ENCODE measurements at places on chromosomes 5 and 9. TPM values are rescaled to one million over a fixed set of nuclear protein-coding genes. Genes with fewer than 3 reads are reported as not detected.

SPOCK1 gene
- total RNA-seq: not detected

PPP3R2 gene
- total RNA-seq: not detected

CFAP90 gene
- total RNA-seq: not detected

PTGER4 gene
- total RNA-seq: 45.8 TPM

IFNA4 gene
- total RNA-seq: not detected

PLAA gene
- 30.5 TPM for total RNA-seq

OR1Q1 gene
- total RNA-seq: not detected

FOXD4L4 gene
- 0.18 TPM for total RNA-seq

ENC1 gene
- total RNA-seq: 0.50 TPM

CPEB4 gene
- total RNA-seq: 10.5 TPM

SELENOP gene
- total RNA-seq: not detected

SLC23A1 gene
- total RNA-seq: 1.2 TPM

GMCL2 gene
- not detected for total RNA-seq

NEUROG1 gene
- not detected for total RNA-seq

LCNL1 gene
- not detected for total RNA-seq

NSG2 gene
- total RNA-seq: not detected

AGXT2 gene
- total RNA-seq: not detected

RALGPS1 gene
- 2.5 TPM for total RNA-seq

N4BP3 gene
- total RNA-seq: 6.1 TPM

GDA gene
- total RNA-seq: not detected

CA9 gene
- total RNA-seq: 0.50 TPM

KIF12 gene
- not detected for total RNA-seq

NEURL1B gene
- 4.2 TPM for total RNA-seq

GARNL3 gene
- 1.3 TPM for total RNA-seq

GPRIN1 gene
- total RNA-seq: 1.9 TPM

BAAT gene
- total RNA-seq: not detected

OR13C2 gene
- total RNA-seq: not detected

MEIKIN gene
- total RNA-seq: not detected

ATOSB gene
- total RNA-seq: 17.0 TPM

C9 gene
- total RNA-seq: not detected

DOCK8 gene
- 386 TPM for total RNA-seq

MARCOL gene
- total RNA-seq: not detected

GOLM1 gene
- 1.7 TPM for total RNA-seq

GRM6 gene
- total RNA-seq: not detected

ZNF474 gene
- not detected for total RNA-seq

MLANA gene
- not detected for total RNA-seq

PCDHGB5 gene
- total RNA-seq: not detected

CDH18 gene
- total RNA-seq: not detected

ENHO gene
- not detected for total RNA-seq

SPATA31D4 gene
- total RNA-seq: not detected

SHISAL2B gene
- not detected for total RNA-seq

PPP1R26 gene
- not detected for total RNA-seq

MAPK9 gene
- 42.6 TPM for total RNA-seq

FAM200C gene
- 0.29 TPM for total RNA-seq

SOX30 gene
- 0.11 TPM for total RNA-seq

INSL6 gene
- not detected for total RNA-seq

ECM2 gene
- total RNA-seq: not detected

ADGRV1 gene
- 0.26 TPM for total RNA-seq

SLIT3 gene
- not detected for total RNA-seq

LVRN gene
- not detected for total RNA-seq

PRDM9 gene
- total RNA-seq: not detected

BTNL8 gene
- not detected for total RNA-seq
